ENCODE measurements at places on chromosomes 11 and 22.

DNA sequence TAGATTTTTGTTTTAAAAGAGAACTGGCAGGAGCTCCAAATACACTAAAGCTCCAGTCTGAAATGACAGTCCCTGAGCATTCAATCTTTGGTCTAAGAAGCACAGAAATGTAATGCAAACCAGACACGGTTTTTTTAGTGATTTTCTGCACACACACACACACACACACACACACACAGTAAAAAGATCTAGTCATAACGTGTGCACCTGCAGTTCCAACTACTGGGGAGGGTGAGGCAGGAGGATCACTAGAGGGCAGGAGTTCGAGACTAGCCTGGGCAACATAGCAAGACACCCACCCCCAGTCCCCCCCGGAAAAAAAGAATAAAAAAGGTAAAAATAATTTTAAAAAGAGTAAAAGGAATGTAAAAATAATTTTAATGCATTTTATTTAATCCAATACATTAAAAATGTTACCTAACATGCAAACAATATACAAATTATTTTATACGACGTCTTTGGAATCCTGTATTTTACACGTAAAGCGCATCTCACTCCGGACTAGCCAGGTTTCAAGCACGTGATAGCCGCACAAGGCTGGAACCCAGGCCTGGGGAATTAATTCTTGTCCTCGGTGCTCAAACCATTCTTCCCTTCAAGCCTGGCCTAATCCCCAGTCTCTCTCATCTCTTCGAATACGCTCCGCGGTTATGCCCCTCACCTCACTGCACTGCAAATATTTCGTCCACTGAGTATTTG is 762 bp upstream of the TBC1D22A start:
- DNase-seq, result no peak

- peak; percentile 95 for DNase-seq
Observed at GRCh38 chr11:118928870-118929500, 3.3 kb upstream of the BCL9L start.

- no peak for DNase-seq
Observed at GRCh38 chr22:50253941-50254340, 2.9 kb upstream of the HDAC10 start.

DNA sequence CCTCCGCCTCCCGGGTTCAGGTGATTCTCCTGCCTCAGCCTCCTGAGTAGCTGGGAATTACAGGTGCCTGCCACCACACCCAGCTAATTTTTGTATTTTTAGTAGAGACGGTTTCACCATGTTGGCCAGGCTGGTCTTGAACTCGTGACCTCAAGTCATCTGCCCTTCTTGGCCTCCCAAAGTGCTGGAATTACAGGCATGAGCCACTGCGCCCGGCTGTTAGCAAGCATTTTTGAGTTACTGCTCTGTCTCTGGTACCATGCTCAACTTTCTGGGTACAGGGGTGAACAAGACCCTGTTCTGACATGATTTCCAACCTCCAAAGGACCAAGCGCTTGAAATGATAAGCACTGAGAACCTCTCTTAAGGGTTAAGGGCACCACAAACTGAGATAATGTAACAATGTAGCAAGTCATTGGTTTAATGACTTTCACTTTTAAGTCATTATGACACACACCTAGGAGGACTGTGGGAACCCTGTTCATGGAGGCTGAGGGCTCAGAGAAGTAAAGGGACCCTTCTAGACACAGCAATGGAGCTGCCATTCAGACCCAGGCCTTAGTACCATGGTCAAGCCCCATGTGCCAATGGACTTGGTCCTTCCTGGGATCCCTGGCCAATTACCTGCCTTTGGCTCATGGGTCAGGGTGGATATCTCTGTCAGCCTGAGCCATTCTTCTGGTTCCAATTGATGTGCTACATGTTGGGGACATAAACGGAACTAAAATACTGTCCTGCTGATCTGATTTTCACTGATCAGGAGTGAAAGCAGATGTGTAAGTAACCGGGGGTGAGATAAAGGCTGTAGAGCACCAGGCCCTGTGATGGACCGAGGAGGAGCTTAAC is 11.6 kb downstream of the SLC3A2 start:
- DNase-seq, result no peak

GRCh38 chr22:25840167-25840566 is 98.2 kb downstream of the MYO18B start:
- DNase-seq, result no peak

- DNase-seq, result peak; percentile 69
Observed at GRCh38 chr22:26461188-26461810, 22.3 kb downstream of the HPS4 start.

- DNase-seq, result no peak
Observed at GRCh38 chr11:38824573-38824972, 2226.5 kb upstream of the RAG2 start.

GRCh38 chr11:106159836-106160235 is 82.4 kb downstream of the AASDHPPT start:
- DNase-seq, result no peak

- DNase-seq, result no peak
Observed at GRCh38 chr11:12734625-12735024, 60.4 kb downstream of the TEAD1 start.

DNA sequence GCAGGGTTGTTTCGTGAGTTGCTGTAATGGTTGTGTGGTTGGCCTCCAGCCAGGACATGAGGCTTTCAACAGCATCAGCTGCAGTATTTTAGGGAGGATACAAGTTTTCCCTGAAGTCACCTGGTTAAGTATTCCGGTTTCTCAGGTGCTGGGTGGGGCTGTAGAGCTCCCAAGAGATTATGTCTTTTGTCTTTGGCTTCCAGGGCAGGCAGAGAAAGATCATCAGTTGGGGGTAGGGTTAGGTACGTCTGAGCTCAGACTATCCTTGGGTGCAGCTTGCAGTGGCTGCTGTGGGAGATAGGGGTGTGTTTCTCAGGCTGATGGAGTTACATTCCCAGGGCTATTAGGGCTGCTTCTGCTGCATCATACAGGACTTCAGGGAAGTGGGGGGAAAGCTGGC is 47.5 kb upstream of the MRGPRX1 start:
- DNase-seq, result no peak

DNA sequence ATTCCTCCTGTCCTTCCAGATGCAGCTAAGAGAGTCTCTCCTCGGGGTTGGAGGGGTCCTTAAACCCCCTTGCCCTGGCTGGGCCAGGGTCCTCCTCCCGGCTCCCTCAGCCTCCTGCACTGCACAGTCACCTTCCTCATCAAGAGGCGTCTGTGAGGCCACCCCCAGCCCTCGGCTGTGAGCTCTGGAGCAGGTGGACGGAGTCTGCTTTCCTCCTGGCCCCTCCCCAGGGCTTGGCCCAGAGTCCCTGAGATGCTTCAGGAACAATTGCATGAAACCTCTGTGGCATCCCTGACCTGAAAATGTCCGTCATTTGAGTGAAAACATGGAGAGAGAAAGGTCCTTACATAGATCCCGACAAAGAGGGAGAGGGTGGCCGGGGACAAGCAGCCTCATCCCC is 6.7 kb upstream of the FGF3 start:
- DNase-seq, result no peak

DNA sequence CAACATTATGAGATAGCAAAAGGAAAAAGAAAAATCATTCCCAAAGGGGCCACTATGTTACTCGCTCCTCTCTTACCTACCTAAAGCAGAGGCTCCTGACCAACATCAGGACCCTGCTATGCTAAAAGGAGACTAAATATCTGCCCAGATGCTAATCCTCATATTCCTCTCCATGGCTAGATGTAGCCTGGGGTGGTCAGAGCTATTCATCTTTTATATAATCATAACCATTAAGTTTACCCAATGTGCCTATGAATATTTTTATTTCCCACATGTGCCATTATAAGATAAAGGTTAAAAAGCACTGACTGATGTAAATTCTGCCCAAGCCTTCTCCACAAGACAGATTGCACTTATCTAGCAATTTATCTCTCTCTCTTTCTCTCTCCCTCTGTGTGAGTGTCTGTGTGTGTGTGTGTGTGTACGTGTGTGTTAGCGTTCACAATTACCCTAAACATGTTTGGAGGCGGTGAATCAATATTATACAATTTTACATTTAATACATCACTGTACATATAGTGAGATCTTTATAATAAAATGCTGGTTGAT is 41.2 kb upstream of the ANO5 start:
- no peak for DNase-seq

GRCh38 chr22:29342577-29343312 is 27.2 kb upstream of the RASL10A start:
- no peak for DNase-seq

DNA sequence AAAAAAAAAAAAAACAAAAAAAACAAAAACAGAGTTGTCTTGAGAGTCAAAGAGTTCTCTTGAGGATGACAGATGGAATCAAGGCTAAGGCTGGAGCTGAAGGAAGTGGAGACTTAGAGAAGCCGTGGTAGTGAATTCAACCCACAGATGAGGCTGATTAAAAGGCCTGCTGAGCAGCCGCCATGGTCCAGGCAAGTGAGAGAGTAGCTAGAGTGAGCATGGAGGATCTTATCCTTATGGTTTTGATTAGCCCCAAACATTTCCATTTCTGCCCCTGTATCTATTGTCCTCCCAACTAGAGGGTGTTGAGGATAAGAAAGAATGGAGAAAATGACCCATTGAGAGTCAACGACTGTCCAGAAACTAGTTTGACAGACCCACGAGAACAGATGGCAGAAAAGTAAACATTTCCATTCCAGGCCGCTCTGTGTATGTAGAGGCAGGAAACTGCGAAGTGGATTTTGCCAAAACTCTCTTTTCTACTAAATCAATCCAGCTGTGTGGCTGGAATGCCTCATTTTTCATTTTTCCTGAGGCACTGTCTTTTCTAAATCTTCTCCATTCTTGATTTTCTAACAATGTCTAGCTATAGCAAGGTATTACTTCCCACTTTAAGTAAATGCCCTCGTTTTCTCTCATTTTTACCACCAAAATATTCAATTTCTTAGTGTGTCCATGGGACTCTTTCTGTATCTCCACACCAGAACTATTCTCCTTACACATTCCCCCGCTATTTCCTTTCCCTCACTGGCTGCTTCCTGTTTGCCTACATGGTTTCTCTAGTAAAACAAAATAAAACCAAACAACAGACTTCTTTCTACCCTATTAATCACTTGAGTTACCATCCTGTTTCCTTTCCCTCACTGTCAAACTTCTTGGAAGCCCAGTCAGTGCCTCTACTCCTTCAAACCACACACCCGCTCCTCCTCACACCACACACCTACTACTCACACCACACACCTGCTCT is 5.4 kb upstream of the MMP8 start:
- no peak for DNase-seq

DNA sequence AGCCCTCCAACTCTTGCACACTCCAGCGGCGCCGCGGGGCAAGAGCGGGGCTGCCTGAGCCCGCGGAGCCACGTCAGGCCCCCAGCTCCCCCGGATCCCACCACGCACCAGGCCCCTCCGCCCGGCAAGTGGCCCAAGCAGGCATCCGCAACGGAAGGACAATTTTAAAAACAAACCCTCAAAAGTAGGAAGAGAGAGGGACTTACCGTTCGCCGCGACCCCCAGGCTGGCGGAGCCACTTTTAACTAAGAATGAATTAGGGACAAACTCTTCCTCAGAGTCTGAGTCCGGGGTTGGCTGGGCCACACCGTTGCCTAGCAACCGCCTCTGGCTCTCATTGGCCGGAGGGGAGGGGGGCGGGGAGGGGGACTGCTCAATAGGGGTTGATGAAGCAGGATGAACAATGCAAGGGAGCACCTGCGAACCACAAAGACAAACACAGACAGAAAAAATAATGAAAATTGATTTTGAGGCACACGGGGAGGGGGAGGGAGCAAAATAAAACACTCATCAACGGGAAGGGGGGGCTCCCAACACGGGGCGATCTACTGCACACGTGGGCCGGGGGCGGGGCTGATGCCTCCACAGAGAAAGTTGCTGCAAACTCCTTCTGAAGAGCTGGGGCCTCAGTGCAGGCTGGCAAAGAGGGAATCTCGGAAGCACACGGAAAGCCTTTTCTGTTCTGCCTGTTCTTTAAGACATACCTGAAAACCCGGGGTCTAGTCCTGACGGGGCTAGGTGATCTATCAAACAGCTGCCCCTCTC is 387.5 kb upstream of the NARS2 start:
- DNase-seq, result peak; percentile 63

GRCh38 chr22:24060375-24060788 is 49.3 kb downstream of the CABIN1 start:
- no peak for DNase-seq

DNA sequence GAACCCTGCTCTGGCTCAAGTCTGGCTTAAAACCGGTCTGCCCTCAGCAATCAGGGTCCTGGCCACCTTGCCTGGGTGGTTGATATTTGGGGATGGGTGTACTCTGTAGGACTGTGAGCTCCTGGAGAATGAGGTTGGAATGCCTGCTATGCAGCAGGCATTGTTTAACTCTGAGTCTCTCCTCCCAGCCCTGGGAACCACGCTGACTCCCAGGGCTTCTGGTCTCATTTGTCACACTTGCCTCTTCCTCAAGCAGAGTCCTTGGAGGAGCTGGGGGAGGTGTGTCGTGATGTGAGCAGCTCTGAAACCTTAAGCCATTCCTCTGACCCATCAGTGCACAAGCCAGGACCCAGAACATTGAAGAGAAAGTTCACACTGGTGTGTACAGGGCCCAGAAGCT is 340.1 kb downstream of the MN1 start:
- no peak for DNase-seq

GRCh38 chr11:11409901-11410300 is 56.9 kb upstream of the CSNK2A3 start:
- DNase-seq, result no peak

GRCh38 chr22:37419969-37420685 is 7.2 kb downstream of the ELFN2 start:
- peak; percentile 23 for DNase-seq

GRCh38 chr11:38680166-38680565 is 2082.1 kb upstream of the RAG2 start:
- DNase-seq, result no peak

- DNase-seq, result no peak
Observed at GRCh38 chr11:124934862-124935547, 842 bp downstream of the HEPACAM start.

DNA sequence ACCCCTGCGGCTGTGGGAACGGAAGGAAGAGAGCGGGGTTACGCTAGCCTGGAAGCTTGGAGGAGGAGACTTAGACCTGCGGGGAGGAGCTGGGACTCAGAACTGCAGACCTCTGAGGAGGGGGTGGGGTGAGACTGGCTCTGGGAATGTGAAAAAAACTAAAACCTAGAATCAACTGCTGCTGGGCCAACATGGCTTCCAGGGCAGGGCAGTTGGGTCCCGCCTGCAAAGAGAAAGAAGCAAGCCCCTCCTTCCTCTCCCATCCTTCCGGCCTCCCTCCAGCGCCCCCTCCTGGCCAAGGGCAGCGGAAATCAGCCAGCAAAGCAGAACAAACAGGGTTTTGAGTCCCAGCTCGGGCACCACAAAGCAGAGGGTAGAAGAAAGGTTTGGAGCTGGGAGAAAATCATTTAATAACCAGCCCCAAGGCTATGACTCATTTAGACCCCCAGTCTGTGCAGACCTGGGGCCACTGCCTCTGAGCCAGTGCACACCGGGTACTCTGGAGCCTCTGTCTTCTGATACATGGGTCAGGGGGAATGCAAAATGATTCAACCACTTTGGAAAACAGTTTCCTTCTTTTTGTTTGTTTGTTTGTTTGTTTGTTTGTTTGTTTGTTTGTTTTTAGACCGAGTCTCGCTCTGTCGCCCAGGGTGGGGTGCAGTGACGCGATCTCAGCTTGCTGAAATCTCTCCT is 7.3 kb upstream of the NCF4 start:
- peak; percentile 16 for DNase-seq
